Activated T-cell treated with anti-CD3 and anti-CD28 coated beads for 1 hour (primary cell): ENCODE measurements at places on chromosomes 2 and 18.
A peak's percentile ranks its signal among the peaks of the same experiment; 100 is the strongest.

DNA sequence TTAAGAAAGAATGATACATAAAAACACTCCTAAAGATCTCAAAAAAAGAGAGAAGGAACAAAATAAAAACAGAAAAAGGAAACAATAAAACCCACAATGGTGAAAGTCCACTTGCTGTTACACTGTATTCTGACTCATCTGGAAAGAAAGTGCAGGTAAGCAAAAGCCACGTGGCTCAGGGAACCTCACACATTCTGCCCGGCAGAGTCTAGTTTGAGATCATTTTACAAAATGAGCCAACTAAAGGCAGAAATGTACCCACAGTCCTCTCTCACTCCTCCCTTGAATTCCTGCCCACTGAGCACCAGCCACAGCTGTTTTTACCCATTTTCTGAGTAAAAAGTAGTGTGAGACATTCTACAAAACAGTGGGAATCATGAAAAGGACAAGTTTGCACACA is 10.0 kb downstream of the KCNH7 start:
- DNase-seq = no peak

DNA sequence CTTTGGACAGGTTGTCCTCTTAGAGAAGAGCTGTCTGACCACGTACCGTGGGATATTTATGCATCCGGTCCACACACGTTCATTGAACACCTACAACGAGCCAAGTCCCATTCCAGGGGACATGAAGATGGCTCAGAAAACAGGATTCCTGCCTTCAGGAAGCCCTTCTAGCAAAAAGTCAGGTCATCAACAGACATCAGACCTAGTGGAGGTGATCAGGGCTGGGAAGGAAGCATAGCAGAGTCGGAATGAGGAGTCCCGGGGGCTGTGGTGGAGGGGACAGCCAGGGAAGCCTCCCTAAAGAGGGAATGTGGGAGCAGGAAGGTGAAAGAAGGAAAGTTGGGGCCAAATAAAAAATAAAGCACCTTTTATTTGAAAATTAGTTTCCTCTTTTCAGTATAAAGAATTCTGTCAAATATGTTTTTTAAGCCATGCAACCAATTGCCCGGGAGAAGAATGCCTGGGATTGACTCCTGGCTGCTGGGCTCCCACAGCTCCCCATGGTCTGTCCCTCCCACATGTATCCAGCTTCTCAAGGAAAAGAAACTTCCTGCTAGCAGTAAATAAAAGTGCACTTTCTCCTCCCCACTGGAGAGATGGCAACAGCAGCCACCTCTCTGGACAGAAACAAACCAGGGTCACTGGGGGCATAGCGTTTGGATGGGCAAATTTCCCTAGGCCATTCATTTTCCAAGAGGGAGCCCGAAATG is 144.8 kb downstream of the SMAD7 start:
- DNase-seq = no peak

DNA sequence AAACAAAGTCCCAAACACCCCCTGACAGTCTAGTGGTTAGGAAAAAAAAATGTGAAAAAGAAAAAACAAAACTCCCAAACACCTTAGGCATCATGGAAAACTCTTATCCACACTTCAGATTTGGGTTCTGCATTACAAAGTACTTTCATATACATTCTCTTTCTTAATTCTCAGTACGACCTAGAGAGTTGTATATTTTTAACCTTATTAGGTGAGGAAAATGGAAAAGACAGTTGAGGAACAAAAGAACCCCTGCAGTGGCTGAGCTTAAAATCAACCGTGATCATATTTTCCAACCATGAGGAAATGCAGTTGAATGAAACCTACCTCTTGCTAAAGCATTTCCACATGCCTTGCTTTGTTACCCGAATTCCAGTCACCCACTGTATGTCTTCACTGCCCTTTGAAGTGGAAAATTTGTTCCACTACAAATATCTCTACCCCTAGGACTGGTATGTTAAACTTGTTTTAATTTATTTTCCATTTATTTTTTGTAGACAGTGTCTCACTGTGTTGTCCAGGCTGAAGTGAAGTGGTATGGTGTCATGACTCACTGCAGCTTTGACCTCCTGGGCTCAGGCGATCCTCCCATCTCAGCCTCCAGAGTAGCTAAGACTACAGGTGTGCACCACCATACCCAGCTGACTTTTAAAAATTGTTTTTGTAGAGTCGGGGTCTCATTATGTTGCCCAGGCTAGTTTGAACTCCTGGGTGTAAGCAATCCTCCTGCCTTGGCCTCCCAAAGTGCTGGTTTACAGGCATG is 56.9 kb upstream of the LPIN2 start:
- no peak for DNase-seq

DNA sequence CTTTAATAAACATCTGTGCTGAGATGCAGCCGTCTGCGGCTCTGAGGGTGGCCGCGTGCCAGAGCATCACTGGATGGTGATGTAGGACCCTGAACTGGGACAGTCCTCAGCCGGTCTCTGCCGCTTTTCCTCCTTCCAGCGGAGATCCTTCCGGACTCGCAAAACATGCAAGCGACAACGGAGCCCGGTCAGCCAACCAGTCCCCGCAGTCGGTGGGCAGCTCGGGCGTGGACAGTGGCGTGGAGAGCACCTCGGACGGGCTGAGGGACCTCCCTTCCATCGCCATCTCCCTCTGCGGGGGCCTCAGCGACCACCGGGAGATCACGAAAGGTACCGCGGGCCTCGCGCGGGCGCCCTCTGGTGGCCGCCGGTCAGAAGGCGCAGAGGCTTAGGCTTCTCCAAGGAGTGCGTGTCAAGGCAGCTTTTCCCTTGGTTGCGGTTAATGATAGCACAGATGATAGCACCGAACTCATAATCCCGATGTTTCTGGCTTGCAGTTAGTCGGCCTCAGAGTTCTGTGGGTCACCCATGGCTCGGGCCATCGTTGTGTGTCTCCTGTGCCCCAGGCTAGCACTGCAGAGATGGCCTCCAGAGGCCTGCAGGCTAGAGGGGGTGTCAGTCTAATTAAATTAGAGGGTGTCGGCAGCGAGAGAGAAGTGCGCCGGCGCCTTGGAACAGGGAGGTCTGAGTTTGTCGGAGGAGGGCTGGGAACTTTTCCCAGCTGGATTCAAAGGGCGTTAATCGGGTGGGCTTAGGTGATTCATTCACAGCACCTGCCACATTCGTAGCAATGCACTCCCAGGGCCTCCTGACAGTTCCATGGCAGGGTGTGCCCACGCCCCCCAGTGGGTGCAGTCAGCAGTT is 38.5 kb downstream of the LPIN1 start:
- peak; percentile 40 for DNase-seq

DNA sequence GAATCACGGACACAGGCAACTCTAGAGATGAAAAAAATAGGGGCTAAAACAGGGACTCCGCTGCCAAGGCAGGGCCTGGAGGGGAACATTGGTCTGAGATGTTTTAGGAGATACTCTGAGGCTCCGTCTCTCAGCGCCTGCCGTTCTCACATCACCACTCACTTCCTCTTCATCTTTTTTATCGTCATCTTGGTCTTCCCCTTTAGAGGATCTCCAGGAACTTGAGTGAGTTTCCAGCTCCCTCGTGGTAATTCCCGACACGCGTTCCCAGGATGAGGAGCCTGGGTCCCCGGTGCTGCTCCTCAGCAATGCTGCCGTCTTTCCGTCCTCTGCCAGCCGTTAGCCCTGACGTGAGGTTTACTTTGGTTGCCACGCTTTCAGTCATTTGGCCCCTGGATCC is 16.1 kb downstream of the MLPH start:
- no peak for DNase-seq

GRCh38 chr2:23631389-23631788 is 246.4 kb downstream of the KLHL29 start:
- no peak for DNase-seq

DNA sequence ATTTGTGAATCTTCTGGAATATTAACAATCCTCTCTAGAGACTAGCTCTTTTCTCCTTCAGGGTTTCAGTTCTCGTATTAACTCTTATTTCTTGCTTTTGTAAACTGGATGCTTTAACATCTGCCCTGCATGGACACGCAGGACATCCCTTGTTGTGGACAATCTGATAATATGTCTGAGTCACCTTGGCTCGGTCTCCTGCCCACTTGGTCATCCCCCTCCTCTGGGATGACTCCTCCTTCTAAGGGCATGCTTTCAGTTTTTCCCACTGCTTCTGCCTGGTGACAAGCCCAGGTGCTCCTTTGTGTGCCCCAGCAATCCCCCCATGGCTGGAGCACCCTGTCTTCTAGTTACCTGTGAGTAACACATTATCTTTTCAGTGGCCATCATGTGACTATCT is 460.5 kb downstream of the DSC3 start:
- DNase-seq = no peak

DNA sequence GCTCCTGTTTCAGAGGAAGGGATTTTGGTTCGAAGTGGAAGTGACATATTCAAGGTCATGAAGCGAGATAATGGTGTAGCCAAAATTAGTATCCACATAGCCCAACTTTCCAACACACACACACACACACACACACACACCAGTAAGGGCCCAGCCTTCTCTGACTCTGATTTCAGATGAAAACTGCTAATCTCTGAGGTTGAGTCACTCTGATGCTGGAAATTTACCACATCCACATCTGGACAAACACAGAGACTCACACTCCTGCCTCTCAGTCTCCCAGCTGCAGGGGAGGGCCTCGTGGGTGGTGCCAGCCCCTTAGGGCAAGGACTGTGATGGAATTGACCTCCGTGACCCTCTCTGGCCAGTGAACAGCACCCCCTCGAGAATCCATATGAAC is 29.0 kb upstream of the SLC35F6 start:
- DNase-seq = no peak

GRCh38 chr2:234993541-234993981 is 41.7 kb downstream of the SH3BP4 start:
- DNase-seq = no peak

GRCh38 chr2:29522951-29523669 is 398.3 kb downstream of the ALK start:
- DNase-seq = no peak

GRCh38 chr2:213923543-213923942 is 487.3 kb upstream of the VWC2L start:
- DNase-seq = no peak

DNA sequence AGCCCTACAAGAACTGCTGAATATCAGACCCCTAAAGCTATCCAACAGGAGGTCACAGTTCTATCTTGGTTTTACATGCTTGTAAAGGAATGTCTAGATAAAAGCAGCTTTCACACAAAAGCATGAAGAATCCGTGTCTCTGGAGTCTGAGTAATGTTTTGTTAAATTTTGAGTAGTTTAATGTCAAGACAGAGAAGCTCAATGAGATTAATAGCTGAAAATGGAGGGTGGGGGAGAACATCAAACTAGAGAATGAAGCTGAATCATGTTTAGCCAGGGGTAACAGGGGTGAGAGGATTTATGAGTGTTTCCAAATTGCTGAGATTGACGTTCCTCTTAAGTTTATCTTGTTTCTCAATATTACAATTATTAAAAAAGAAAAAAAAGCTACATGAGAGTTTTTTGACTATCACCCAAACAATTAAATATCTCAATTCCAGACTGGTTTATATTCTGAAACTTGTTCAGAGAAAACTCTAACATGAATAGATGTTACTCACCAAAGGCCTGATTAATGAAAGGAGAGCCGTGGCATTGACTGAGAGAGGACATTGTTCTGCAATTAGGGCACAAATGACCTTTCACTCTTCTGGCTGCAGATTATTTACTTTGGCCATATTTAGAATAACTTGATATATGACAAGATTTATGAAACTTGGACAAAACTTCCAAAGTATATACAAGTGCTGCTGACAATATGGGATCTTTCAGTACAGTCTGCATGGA is 266.4 kb upstream of the ETAA1 start:
- DNase-seq = no peak

DNA sequence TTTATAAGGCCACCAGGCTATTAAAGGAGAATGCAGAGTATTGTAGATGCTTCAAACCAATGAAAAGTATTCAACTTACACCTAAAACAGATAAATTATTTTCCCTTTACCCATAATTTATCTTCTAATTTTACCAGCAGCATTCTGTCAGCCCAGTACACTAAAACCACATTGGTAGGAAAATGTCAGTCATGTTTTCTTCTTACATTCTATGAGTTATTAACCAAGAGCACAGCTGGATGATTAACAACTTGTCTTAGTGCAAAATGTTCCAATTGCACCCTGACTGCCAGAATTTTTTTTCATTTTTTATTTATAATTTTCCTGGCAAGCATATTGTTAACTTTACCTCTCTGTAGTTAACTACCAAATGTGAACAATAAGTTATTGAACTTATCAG is 79.0 kb upstream of the WDR75 start:
- no peak for DNase-seq

- no peak for DNase-seq
Observed at GRCh38 chr2:143891879-143892308, 628.0 kb downstream of the ZEB2 start.

GRCh38 chr18:27887711-27888495 is 289.0 kb downstream of the CDH2 start:
- DNase-seq = no peak

DNA sequence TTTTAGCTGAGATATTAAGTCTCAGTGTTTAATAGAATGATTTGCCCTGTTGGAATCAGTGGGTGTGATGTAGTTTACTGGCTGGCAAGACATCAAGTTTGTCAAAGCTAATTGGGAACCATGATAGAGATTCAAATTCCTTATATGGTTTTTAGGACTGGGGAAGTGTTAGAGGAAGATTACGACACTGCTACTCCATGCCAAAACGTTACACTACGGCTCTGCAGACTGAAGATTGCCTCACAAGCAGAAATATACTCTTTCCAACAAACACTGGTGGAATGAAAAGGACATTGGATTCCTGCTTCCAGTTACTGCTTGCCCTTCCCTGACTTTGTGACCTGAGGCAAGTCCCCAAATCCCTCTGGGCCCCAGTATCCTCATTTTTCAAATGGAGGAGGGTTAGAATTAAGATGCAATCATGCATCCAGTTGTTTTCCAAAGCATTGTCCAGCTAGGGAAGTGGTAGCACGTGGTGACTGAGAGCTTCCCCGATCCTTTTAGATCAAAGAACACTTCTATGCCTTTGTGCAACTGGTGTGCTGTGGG is 147.6 kb downstream of the CDC42EP3 start:
- DNase-seq = no peak

DNA sequence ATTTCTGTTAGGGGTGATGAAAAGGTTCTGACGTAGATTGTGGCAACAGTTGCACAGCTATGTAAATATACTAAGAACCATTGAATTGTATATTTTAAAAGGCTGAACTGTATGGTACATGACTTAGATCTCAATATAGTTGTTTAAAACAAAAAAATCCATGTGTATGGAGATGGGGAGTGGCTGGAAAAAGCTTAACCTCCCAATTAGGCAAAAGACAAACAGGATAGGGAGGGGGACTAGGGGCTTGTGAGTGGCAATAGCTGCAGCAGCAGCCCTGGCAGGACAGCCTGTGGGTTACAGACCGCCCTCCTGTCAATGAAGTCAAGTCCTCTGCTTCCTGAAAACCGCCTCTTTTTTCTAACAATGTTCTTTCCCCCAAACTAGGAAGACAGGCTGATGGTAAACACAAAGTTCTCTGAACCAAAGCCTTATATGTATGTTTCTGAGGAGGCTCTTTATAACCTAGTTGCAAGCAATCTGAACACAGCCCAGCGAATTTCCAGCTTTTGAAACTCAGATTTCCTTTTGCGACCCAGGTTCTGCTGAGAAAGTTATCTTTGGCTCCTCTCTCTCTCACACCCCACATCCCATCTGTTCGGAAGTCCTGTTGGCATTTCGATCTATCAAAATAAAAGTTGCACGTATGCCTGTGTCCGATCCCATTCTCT is 10.3 kb downstream of the ATP8B1 start:
- no peak for DNase-seq
